Myocyte (in vitro differentiated cells): ENCODE measurements at places on chromosomes 12 and 14. TPM values are rescaled to one million over a fixed set of nuclear protein-coding genes. Genes with fewer than 3 reads are reported as not detected.

DNA sequence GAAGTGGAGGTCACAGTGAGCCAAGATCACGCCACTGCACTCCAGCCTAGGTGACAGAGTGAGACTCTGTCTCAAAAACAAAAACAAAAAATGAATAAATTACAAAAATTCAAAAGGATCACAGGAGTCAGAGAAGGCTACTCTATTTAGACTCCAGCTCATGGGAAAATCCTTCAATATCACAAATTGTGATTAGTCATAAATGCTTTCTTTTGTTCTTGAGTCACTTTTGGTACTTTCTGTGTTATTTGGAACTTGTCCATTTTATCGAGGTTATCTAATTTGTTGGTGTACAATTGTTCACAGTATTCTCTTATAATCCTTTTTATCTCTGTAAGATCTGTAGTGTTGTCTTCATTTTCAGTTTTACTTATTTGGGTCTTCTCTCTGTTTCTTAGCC, 18.9 kb downstream of the ALDH2 start:
- DNase-seq = no peak

- no peak for DNase-seq
Measured at GRCh38 chr12:14960548-14961465, 594 bp downstream of the ARHGDIB start.

Gene RPS6KA5
- 5.5 and 5.6 TPM in 2 replicates for total RNA-seq

GRCh38 chr12:12127304-12127703, 56.6 kb downstream of the BCL2L14 start:
- DNase-seq = no peak

DNA sequence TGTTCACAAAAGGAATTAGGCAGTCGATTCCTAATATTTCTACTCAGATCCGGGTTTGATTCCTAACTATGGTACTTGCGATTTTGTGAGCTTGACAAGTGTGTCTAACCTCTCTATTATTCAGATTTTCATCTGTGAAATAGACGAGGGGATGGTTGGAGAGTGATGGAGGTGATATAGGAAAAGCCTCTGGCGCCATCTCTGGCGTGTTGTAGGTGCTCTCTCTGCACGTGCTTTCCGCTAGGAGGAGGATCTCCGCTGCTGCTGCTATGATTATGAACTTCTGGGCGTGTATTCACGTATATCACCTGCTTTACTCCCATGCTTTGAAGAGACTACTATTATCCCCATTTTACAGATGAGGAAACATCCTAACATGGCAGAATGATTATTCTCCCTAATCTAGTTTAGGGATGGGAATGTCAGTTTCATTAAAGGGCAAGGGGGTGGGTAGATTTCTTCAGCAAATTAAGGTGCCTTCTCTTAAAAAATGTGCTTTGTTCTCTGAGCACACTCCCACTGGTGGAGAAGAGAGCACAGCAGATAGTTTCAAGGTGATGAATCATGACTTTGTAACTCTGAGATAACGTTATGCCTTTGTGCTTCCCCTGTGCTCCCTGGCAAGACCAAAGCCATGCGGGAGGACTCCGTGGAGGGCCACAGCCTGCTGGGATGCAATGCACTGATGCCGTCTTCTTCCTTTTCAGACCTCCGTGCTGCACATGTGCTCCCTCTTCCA, 97.1 kb downstream of the PRIMA1 start:
- DNase-seq = no peak

Gene CDC42BPB
- 63.4 and 64.0 TPM in 2 replicates for total RNA-seq

Gene NEUROD4
- total RNA-seq = not detected in 2 replicates

DNA sequence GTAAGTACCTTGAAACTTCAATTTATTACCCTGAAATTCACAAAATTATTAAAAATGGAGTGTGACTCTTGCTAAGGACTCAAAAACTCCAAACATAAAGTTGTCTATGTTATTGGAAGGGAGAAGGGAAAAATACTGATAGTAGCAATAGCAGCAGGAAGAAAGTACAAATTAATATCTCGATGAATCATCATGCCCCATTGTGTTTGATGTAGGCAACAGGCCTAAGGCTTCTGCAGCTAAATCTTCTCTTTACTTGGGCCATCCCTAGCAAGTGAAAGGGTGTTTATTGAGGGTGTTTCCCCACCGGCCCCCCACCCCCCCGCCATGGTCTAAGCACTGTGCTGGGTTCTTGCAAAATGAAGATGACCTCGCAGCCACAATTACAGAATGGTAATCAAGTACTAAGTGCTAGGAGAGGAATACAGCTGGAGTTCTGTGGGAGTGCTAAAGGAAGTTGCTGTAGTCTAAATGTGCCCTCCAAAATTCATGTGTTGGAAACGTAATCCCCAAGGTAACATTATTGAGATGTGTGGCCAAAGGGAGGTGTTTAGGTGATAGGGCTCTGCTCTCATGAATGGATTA, 76.5 kb downstream of the SNAPC1 start:
- DNase-seq = no peak

Gene CD69
- total RNA-seq = not detected in 2 replicates

GRCh38 chr12:102722147-102722546, 194.9 kb downstream of the PAH start:
- DNase-seq = no peak

Gene EFCAB11
- 3.7 and 6.8 TPM in 2 replicates for total RNA-seq

- DNase-seq = no peak
Measured at GRCh38 chr12:68327896-68328295, 4.3 kb downstream of the MDM1 start.

DNA sequence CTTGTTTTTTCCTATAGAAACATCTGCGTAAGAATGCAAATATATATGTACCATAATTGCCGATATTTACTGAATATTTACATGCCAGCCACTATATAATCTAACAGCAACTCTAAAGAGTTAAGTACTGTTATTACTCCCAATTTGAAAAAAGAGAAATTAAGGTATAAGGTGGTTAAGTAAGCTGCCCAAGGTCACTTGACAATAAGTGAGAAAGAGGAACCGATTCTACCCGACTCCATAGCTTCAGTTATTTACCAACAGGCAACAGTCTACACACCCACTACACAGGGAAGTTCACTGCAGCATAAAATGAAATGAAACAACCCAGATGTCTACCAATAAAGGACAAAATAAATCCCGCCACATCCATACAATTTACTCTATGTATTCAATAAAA, 1.1 kb downstream of the MIS18BP1 start:
- no peak for DNase-seq
